Spinal cord (tissue), 10 donors: ENCODE measurements at places on chromosomes 2 and 18. TPM values are rescaled to one million over a fixed set of nuclear protein-coding genes. Genes with fewer than 3 reads are reported as not detected.
A peak's percentile ranks its signal among the peaks of the same experiment; 100 is the strongest.

- peak; percentile 70 for DNase-seq
These were observed at the start of gene LPIN1 for GRCh38 chr2:11746376-11746806. LPIN1 (plus strand) TSS chr2:11746632; CDS start chr2:11765542, 18,910 bp downstream.

DNA sequence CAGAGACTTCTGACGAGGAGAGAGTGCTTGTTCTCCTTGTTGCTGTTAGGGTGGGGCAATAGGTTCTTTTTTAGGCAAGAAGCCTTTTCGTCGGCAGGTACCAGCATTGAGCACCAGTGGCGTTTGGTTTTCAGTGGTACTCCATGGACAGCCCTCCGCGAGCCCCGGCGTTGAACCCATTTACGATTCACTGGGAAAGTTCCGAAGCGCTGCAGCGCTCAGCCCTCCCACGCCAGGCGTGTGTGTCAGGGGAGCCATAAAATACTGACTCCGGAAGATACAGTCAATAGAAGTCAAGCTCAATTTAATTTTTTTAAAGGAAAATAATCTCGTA lies 494 bp upstream of the ROCK1 start:
- DNase-seq: no peak

- peak; percentile 59 for DNase-seq
These were observed 137.8 kb downstream of the PID1 start for GRCh38 chr2:229133155-229133772.

DNA sequence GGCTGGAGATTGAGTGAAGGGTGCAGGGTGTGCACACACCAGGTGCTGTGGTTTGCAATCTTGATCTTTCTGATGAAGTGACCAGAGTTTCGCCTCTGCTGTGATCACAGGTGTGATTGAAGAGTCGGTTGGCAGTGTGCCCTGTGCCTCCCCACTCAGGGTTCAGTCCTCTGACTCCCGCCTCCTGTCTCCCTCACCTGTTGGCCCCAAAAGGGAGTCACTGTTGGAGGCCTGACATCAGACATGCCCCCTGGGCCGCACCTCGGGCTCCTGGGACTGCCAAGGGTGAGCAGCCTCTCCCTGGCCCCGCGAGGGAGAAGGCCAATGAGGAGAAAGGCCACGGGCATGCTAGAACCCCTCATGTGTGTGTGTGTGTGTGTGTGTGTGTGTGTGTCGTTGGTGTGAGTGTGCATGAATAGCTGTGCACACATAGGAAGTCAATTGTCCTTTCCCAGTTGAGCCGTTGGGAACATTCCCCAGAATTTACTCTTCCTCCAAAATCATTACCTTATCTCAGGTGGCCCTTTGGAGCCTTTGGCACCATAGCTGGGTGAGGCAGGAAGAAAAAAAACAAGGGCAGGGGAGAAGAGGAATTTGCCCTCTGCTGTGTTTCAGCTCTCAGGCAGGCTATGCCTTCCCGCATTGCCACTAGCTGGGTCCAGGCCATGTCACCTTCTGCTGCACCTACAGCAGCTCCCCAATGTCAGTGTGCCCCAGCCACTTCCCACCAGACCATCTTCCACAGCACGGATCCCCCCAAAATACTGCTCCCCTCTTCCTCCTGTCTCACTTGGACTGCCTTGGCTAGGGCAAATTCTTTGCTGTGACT lies 78.1 kb upstream of the LAPTM4A start:
- no peak for DNase-seq

DNA sequence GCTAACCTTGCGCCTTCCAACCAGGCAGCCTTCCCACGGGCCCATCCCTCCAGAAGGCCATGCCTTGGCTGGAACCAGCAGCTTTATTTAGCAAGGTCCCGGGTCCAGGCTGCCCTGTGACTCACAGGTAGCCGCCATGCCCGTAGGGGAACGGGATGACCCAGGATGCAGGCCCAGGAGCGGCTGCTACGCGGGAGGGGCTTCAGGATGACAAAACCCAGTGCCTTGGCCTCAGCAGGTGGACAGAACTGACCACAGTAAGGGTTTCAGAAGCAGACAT lies 63.3 kb downstream of the RTP5 start:
- no peak for DNase-seq

DNA sequence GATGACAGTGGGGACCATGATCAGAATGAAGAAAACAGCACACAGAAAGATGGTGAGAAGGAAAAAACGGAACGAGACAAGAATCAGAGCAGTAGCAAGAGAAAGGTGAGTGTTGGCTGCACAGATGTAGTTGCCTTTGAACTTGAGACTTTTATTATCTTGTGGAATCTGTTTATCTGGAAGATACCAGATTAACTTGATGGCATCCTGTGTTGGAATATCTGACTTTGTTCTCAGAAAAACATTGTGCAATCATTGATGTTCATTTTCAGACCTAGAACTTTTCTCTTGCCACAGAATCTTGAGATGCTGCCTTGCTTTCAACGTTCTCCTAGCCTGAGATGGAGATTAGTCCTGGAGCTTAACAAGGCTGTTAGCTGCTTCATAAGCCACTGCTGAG lies 5.9 kb downstream of the EIF4E2 start:
- DNase-seq: no peak

- peak; percentile 35 for DNase-seq
These were observed at the start of gene SESTD1 for GRCh38 chr2:179264368-179265081. SESTD1 (minus strand) TSS chr2:179264832; CDS start chr2:179191841, 72,991 bp downstream.

DNA sequence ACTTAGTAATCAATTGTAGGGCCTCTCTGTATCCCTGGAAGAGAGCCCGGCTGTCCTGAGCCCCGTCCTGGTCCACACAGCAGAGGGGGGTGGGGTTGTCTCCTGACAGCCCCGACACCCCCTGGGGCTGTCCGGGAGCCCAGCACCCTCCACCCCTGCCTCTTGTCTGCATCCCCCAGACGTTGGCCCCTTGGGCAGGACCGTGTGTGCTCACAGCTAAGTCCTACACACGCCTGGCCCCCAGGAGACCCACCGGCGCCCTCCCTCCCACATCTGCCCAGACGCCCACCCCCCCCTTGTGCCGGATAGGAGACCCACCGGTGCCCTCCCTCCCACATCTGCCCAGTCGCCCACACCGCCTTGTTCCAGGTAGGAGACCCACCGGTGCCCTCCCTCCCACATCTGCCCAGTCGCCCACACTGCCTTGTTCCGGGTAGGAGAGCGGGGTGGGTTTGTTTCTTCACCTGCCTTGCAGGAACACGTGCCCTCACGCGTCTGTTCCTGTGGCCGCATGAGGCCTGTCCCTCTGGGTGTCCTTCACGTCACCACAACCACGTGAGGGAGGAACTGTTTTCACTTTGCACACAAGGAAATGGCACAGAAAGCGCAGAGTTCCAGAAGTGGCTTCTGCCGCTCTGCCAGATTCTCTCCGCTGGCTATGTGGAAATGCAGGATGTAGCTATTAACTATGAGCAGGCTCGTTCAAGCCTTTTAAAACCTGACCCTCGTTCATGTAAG lies 61.1 kb upstream of the NFATC1 start:
- DNase-seq: no peak

Gene UGT1A5
- not detected for total RNA-seq

Gene SULT1C2
- 2.9 TPM for total RNA-seq
